Naive thymus-derived CD8-positive, alpha-beta T cell (primary cell): ENCODE measurements at places on chromosomes 13 and 19. TPM values are rescaled to one million over a fixed set of nuclear protein-coding genes. Genes with fewer than 3 reads are reported as not detected.

The ZSWIM9 gene
- total RNA-seq: 8.9 TPM

The NAPSA gene
- 6.4 TPM for total RNA-seq

The ATP13A1 gene
- 158 TPM for total RNA-seq

The KIR2DL1 gene
- not detected for total RNA-seq

The ATP4A gene
- not detected for total RNA-seq

The TINCR gene
- total RNA-seq: 2.3 TPM

The PALM gene
- not detected for total RNA-seq

The HSD11B1L gene
- 2.8 TPM for total RNA-seq

GRCh38 chr19:55703790-55704215, 28.8 kb downstream of the EPN1 start:
- peak; percentile 42 for DNase-seq

GRCh38 chr13:99439048-99439447, 62.2 kb upstream of the TM9SF2 start:
- DNase-seq: no peak

GRCh38 chr19:48928164-48929025, 5.1 kb upstream of the DHDH start:
- DNase-seq: no peak

GRCh38 chr13:20006206-20006605, 47.7 kb downstream of the ZMYM2 start:
- DNase-seq: no peak

GRCh38 chr13:33229446-33230177, 55.9 kb downstream of the STARD13 start:
- DNase-seq: no peak

DNA sequence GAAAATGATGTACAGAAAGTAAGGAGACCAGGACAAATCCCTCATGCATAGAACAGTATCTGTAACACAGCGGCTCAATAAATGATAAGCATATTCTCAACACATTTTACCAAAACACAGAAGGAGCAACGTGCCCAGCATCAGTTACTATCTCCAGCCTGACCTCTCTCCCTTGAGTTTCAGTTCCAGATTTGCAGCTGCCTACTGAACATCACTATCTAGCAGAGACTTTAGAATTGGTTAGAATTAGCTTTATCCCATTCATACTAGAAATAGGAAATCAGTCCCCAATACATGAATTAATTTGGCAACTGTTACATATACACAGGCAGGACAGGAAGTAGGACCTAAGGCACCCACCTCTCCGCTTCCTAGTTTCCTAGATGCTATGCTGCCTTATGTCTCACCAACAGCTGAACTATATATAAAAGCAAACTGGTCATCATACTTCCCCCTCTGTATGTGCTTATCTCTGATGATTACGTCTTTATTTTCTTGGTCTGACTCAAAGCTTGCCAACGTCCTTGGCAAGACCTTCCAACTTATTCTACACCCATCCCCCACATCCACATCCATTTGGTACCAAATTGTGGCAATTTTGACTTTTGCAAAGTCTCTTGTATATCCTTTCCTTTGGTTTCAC, 61.1 kb downstream of the SACS start:
- DNase-seq: no peak

- DNase-seq: no peak
These were observed 578.7 kb upstream of the SLITRK1 start for GRCh38 chr13:84460989-84461388.

- no peak for DNase-seq
These were observed 7.9 kb downstream of the CEACAM3 start for GRCh38 chr19:41804336-41804735.

DNA sequence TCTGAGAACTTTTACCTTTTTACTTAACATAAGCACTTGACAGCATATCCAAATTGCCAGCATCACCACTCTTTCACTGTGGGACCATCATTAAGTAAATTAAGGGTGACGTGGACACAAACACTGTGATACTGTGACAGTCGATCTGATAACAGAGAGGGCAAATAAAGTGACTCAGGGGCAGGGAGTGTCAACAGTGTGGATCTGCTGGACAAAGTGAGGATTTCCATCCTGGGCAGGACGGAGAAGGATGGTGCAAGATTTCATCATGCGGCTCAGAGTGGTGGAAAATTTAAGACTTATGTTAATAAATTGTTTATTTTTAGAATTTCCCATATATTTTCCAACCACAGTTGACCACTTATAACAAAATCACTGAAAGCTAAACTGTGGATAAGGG, 60.0 kb upstream of the WDFY2 start:
- DNase-seq: no peak

GRCh38 chr13:84445776-84446175, 563.5 kb upstream of the SLITRK1 start:
- no peak for DNase-seq

GRCh38 chr13:107713314-107713713, 502.0 kb downstream of the LIG4 start:
- no peak for DNase-seq

DNA sequence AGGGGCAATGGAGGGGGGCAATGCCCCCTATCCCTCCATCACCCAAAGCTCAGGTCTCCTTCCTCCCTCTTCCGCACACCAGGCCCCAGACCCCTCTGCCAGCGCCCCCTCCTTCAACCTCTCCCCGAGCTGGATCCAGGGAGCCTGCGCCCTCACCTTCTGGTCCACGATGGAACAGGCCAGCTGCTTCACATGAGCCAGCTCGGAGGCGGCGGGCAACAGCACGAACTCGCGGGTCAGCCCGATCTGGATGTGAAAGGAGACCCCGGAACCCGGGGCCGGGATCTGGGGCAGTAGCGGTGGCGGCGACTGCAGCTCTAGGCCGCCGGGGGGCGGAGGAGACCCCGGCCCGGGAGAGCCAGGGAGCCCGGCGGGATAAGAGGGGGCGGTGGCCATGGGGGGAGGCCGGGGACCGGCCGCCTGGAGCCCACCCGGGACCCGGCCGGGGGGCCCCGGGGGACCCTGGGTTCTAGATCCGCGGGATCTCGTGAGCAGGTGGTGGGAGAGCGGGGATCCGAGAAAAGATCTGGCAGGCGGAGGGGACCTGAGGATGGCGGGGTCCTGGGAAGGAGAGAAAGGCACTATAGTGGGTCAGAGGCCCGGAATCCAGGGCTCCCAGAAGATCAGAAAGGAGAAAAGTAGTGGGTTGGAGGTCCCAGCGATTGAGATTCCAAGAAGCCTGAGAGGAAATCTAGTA, 791 bp downstream of the PRKD2 start:
- DNase-seq: no peak

DNA sequence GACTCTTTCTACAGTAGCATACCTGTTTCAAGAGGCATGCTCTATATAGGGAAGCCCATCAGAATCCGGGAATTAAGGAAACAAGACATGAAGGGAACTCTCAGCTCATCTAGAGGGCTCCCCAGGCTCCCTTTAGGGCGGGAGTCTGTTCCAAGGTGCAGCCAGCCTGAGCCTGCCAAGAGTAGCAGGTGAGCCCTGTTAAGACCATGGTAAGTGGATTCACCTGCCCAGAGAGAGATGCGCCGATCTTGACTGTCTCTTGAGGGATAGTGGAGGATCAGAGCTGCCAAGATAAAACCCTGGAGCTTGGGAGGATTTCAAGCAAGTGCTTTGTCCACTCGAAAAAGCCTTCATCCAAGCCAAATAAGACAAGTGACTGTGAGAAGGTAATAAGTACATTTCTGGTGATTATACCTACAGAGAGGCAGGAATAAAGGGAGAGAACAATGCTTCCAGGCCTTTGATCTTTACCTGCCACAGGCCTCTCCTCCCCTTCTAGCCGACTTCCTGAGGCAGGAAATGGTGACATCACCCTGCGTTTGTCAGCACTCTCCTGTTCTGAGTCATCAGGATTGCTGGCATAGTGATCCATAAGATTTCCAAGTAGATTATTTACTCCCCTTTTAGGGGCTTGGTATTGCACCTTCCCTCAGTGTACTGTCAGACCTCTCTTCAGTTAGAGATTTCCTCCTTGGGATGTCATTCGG, 31.5 kb downstream of the KLF5 start:
- no peak for DNase-seq

DNA sequence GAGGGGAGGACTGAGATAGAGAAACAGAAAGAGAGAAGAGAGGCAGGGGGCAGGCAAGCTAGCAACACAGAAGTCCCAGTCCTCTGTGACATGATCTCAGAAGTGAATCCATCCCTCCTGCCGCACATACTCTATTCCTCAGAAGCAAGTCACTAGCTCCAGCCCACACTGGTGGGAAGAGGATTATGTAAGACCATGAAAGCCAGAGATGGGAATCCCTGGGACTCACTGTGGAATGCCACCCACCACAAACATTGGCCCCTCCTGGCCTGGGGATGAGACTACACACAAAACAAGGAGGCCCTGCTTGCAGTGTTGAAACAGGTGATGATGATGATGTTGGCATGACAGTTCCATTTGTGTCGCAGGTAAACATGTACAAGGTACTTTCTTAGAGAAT, 419.9 kb downstream of the IRS2 start:
- DNase-seq: no peak

DNA sequence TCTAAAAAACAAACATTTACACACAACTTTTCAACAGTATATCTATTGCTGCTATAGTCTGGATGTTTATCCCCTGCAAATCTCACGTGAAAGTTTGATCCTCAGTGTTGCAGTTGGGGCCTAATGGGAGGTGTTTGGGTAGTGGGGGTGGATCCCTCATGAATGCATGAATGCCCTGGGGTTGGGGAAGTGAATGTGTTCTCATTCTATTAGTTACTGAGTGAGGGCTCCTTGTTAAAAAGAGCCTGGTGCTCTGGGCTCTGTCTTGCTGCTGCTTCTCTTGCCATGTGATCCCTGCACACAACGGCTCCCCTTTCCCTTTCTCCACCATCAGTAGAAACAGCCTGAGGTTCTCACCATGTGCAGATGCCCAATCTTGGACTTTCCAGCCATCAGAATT, 242.7 kb upstream of the HTR2A start:
- no peak for DNase-seq

DNA sequence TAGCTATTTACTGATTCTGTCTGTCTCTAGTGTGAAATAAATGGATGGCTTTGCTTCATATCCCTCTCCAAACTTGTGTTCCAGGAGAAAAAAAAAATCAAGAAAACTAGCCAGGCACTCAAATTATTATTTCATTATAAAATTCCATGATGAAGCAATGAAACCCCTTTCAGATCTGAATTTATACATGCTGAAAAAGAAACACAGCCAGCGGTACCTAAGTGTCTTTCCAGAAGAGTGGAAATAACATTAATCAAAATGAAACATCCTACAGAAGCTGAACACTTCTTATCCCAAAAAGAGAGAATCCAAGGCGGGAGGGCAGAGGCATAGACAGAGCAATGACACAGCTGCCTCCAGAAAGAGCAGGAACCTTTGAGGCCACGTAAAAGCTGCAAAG, 15.9 kb downstream of the ENOX1 start:
- DNase-seq: no peak

DNA sequence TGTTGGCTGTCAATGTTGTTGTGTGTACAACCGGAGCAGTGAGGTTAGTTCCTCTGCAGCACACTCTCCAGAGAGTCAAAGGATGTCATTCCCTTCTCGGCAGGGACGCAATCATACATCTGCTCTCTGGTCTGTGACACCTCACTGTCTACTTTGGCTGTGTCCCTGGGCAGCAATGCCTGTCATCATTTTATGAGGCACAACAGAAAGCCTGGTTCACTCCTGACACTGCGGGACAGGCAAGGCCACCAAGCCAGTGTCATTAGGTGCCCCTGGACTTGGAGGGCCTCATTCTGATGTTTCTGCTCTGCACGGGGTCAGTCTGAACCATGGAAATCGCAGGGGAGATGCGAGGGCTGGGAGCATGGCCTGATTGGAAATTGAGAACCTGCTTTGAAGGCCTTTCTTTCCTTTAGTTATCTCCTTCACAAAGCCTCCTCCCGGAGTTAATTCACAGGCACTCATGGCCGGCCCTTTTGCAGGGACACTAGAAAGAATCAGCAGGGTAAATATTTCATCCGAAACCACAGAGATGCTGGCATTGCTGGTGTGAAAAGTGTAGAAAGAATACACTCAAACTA, 284.4 kb downstream of the ZNF536 start:
- no peak for DNase-seq
